ENCODE measurements at places on chromosomes 6 and 20.
A peak's percentile ranks its signal among the peaks of the same experiment; 100 is the strongest.

- no peak for DNase-seq
Measured at GRCh38 chr20:8678098-8678776, 390.6 kb upstream of the PLCB4 start.

DNA sequence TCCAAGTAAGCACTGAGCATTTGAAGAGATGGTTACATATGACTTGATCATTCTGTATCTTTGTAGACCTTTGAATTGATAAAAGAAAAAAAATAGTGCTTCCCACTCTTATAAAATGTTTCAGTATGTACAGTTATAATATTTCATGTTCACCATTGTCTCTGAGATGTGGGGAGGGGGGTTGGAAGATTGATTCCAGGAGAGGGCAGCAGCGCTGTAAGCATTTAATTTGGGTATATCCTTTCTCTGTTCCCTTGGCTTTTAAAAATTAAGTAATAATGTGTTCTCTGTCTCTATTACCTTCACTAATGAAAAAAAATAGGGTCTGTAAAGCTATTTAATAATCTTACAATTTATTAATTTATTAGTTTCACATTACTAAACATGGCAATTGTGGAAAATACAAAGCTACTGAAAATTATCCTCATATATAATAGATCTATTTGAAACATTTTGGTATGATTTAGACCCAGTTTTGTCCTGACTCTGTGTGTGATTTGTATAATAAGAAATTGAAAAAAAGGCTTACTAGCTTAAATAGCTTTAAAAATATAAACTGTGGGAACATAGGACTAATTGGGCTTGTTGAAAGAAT lies 341.2 kb downstream of the CDKAL1 start:
- DNase-seq = no peak

DNA sequence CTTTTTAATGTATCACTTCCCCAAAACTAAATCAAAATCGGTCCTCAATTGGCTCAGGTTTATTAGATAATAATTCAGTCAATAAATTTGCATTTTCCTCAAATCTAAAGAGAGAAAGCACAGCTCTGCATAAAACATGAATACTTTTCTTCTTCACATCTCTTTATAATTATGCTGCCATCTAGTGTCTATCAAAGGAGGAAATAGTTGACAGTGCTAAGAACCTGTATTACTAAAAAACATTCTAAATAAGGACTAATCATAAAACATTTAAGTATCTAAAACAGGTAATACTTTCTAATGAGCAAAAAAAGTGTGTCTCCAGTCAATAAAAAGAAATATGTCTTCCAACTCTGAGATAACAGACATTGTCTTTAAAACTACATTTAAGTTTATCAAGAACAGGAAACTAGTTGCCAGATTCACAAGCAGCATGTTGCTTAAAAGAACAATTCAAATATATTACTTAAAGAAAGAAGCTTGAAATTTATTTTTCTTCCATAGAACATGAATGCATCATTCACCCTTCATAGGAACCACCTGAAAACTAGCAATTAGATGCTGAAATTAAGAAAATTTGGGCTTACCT lies 56.5 kb upstream of the DST start:
- DNase-seq = no peak

- DNase-seq = no peak
Measured at GRCh38 chr6:154218301-154218700, 138.3 kb downstream of the IPCEF1 start.

DNA sequence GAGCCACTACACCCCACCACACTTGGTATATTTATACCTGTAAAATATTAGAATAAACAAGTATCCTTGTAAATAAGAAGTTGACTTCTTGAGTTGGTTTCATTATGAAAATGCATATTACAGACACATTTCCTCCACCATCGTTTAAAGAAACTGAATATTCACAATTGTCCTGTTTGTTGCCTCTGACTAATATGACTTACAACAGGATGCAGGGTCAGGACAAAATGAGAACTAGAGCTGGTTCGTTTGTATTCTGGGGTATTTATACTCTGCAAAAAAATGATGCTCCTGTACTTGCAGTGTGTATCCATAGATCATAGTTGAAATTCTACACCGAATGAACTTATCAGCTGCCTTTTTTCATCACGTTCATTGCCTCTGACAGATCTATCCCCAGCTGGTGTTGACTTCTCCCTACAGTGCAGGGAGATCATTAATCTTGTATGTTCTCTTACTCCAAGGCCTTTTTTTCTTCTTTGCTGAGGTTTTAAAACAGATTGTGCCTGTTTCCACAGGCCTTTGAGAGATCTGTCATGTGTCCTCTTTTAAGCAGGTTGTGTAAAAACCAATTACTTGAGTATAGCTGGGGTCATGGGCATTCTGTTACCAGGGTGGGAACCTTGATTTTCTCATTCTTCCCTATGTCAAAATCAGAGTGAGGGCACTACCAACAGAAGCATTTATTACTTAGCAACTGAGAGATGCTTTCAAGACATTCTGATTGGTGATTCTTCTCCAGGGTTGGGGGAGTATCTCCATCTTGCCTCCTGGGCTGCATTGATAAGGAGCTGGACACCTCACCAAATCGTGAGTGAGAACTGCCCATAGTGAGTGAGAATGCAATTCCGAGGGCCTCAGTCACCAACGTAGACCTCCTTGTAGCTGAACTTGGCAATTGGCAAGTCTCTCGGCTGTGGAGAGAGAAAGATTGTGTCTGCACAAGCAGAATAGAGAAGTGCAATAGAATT lies 78.8 kb upstream of the CD83 start:
- DNase-seq = no peak

- no peak for DNase-seq
Measured at GRCh38 chr6:72699159-72699558, 77.3 kb downstream of the KCNQ5 start.

GRCh38 chr20:4855555-4855954 lies 133.8 kb downstream of the PRND start:
- DNase-seq = no peak

DNA sequence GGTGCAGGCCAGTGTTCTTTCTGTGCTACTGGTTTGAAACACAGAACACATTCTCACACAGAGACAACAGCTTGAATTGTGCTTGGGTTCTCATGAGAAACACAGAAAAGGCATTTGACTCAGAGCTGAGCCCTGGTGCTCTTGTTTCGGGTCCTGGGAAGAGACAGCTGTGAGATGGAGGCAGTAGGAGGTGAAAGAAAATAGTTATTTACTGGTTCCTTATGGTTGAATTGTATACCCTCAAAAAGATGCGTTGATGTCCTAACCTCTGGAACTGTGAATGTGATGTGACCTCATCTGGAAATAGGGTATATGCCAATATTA lies 87.1 kb upstream of the RPS6KA2 start:
- no peak for DNase-seq

DNA sequence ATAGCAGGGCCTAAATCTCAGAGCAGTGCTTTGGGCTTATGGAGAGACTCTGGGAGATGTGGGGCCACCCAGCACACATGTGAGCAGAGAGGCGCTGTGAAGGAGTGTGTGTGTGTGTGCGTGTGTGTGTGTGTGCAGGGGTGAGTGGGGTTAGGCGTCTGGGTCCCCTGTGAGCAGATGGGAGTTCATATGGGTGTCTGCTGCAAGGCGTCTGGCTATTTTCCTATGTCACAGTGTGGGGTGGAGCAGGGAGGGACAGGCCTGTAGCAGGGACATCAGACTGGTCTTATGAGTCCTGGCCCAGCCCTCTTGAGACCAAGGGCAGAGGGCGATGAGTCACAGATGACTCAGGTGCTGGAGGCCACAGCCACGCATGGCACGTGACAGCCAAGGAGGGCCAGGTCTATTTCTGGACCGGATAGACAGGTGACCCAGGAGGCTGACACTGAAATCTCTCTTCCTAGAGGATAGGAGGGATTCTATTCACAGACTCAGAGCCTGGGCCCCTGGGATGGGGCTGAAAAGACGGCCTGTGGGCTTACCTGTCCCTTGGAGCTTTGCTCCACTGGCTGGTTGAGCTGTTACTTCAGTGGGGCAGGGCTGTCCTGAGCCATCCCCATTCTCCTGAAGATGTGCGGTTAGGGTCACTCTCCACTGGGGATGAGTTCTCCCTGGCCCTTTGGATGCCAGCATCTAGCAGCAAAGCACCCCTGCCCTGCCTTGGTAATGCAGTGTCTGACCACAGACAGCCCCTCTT lies 28.9 kb downstream of the VEGFA start:
- peak; percentile 16 for DNase-seq

- no peak for DNase-seq
Measured at GRCh38 chr6:138923561-138923960, 64.5 kb downstream of the REPS1 start.

- DNase-seq = no peak
Measured at GRCh38 chr6:81938014-81938856, 185.8 kb upstream of the TENT5A start.

Data from esophagus squamous epithelium (tissue), 5 donors.